ENCODE measurements at places on chromosomes 12 and 14.

GRCh38 chr14:102157346-102157745 lies 17.6 kb downstream of the WDR20 start:
- DNase-seq = no peak

DNA sequence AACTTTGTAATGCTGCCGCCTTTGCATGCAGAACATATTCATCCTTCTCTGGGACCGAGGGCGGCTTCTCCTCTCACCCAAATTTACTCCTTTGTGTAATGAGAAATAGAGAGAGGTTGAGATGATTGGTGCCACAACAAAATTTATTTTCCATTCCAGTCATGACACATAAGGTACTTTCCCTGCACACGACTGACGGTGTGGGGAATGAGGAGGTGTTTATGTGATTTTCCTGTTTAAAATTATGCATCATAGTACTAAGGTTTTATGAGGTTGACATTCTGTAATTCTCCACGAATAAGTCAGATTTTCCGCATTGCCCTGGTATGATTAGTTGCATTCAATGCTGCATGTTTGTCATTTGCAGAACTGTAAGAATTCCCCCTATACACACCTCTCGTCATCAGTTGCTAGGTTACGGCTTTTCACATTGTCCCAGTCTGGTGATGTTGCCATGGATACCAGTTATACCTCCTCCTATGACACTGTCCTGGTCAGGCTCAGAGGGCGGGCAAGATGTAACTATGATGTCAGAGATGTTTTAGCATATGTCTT lies 23.1 kb downstream of the BICDL1 start:
- peak; percentile 9 for DNase-seq

DNA sequence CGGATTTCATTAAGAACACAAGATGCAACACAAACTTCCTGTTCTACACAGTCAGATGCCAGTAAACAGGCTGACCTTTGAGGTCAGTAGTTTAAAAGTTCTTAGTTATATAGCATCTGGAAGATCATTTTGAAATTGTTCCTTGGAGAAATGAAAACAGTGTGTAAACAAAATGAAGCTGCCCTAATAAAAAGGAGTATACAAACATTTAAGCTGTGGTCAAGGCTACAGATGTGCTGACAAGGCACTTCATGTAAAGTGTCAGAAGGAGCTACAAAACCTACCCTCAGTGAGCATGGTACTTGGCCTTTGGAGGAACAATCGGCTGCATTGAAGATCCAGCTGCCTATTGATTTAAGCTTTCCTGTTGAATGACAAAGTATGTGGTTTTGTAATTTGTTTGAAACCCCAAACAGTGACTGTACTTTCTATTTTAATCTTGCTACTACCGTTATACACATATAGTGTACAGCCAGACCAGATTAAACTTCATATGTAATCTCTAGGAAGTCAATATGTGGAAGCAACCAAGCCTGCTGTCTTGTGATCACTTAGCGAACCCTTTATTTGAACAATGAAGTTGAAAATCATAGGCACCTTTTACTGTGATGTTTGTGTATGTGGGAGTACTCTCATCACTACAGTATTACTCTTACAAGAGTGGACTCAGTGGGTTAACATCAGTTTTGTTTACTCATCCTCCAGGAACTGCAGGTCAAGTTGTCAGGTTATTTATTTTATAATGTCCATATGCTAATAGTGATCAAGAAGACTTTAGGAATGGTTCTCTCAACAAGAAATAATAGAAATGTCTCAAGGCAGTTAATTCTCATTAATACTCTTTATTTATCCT lies 13.5 kb downstream of the PTGER2 start:
- DNase-seq = peak; percentile 52

DNA sequence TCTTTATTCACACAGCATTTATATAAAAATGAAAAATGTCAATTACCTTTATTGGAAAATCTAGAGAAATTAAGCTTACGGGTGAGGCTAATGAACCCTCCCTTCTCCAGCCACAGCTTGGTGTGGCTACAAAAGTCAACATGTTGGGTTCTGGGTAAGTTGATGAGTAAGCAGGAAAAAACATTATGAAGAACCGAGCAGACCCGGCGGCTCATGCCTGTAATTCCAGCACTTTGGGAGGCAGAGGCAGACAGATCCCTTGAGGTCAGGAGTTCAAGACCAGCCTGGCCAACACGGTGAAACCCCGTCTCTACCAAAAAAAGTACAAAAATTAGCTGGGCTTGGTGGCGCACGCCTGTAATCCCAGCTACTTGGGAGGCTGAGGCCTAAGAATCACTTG lies 10.9 kb downstream of the NAA25 start:
- DNase-seq = no peak

DNA sequence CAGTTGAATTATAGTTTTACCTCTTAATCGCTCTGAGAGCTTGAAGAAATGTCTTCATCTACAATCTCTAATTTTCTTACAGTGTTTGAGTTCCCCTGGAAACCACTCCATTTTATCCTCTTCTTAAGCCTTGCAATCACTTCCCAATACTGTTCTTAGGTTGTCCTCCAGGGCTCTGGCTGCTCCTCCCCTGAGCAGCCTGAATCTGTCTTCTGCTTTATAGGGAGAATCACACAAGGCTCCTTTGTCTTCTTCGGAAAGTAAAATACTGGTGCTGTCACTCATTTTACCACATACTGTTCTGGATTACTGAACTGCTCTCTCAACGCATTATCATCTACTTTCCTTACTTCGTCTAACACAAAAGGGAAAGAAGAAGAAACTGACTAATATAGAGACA lies 133.7 kb downstream of the MDGA2 start:
- DNase-seq = no peak

- peak; percentile 11 for DNase-seq
Measured at GRCh38 chr12:724194-724855, 28.1 kb upstream of the WNK1 start.

- DNase-seq = no peak
Measured at GRCh38 chr14:23040100-23040499, 1.9 kb upstream of the PSMB11 start.

DNA sequence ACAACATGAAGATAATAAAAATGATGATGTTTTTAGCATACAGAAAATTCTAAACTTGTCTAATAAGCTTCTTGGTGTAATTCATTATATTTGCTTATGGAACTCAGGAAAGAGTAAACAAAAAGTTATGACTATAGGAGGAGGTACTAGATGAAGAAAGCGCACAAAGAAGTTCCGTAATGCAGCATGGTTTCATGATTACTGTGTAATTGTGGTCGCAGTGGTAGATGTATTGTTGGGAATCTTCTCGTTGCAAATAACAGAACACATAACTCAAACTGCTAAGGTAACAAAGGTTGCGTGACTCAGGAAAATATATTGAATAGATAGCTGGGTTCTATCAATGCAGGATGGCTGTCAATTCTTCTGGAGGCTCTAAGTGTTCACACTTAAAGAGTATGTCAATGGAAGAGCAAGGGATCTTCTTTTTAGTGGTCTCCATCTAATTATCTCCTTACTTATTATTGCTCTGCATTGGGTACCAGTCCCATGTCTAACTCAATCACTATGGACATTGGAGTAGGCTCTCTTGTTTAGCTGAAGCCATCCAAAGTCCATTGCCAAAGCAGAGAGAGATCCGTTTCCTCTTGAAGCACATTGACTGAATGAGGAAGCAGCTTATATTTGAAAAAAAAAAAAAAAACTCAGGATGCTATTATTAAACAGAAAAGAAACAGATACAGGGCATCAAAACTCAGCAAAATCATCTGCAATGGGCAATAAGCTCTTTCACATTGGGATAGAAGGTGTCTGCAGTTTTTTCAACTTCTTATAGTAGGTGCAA lies 283.4 kb upstream of the ATP2B1 start:
- DNase-seq = no peak

- peak; percentile 30 for DNase-seq
Measured at GRCh38 chr12:103538397-103538796, 42.6 kb upstream of the C12orf42 start.

GRCh38 chr12:13087766-13088165 lies 15.7 kb downstream of the GSG1 start:
- DNase-seq = no peak

GRCh38 chr12:65761301-65761700 lies 63.0 kb upstream of the HMGA2 start:
- no peak for DNase-seq

DNA sequence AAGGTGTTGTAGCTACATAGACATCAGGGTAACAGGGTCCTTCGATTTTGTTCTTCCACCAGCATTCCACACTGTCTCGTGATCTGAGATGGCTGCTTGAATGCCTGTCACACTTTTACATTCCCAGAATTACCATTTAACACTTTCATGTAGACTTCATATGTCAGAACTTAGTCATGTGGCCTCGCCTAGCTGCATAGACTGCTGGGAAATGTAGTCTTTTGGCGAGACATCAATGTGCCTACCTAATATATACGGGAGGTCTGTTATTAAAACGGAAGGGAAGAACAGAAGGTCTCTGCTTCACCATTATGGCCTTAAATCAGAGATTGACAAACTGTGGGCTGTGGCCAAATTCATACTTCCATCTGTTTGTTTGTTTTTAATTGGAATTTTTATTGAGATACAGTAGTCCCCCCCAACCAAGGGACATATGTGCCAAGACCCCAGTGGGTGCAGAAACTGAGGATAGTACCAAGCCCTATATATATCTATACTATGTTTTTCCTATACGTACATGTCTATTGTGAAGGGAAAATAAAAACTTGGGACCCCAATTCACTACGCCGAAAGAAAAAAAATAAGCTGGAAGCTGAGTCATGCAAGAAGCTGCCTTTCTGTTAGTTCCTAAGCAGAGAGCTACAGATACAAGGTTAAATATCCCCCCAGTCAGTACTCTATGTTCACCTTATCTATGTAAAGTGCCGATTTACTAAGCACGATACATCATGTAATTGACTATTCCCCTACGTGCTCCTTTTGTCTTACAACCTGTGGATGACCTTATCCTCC lies 11.3 kb upstream of the HRK start:
- no peak for DNase-seq

DNA sequence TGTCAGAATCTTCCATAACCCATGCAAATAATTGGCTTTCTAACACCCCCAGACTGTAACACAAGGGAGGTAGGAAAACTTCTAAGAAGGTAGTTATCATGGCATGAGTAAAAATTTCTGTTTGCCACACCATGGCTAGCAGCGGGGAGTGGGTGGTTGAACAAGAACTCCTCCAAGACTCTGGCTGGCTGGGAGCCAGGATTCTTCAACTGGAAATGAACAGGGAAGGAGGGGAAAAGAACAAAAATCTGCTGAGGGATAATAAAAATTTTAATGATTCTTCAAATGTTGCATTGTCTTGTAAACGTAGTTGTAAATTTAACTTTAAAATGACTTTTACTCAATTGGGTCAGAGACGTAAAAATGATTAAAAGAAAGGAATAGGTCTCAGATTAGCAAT lies 78.9 kb downstream of the AKAP6 start:
- no peak for DNase-seq

DNA sequence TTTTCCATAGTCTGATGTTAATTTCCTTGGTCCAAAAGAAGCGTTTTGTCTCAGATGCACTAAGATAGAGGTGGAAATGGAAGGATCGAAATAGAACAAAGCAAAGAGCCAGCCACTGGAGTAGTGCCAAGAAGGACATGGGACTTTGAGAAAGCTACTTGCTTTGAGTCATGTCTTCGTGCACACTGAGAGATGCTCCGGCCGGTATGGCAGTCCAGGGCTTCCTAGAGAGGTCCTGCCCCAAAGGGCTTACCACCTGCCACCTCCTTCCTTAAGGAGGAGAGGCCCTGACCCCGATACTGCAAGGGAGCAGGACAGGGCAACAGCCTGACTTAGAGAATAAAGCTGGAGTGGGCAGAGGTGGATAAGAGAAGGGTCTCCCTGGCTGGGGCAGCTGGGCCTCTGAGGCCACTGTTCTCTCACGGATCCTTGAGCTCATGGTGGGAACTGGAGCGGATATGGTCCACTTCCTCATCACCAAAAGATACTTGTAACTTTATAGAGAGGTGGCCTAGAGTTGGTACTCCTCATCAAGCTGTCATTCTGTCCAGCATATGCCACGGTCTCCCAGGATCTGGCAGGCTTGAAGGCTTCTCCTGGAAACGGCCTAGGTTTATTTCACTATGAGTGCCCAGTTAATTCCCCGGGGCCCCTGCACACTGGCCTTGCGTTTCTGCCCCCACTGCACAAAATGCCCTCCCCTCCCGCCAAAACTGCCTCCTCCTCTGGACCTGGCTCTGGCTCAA lies 57.4 kb downstream of the FOXN3 start:
- no peak for DNase-seq

DNA sequence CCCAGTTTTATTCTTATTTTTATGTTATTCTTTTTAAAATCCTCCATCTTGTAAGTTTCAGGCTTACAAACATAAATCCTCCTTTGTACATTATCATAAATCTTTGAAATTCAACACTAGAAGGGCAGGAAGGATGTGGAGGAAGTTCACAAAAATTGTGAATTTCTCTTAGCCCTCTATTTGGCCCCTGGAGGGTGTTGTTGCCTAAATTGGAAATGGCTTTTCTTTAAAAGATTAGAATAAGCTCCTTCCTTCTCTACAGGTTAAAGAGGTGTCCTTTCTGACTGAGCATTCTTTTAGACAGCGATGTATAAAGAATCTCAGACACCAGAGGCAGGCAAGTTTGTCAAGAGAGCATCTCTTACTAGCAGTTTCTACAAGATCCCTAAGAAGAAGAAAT lies 391.7 kb upstream of the OR4E1 start:
- DNase-seq = no peak

DNA sequence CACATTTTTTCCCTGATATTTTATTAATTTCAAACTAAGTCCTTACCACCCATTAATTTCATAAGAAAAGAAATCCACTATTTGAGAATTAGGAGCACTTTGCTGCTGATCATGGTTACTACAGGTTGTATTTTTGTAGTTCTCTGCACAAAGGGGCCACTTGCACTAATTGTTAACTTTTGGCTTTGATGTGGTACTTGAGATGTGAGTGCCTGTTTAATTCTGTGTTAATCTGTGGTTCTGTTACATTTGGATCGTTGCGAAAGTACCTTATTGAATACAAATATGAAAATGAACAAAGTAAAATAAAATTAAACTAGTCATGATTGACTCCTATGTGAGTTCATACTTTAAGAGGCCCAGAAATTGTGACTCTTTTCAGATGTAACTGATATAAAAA lies 374.9 kb upstream of the RGS6 start:
- DNase-seq = no peak

- DNase-seq = no peak
Measured at GRCh38 chr12:56469007-56469930, 891 bp downstream of the SPRYD4 start.

GRCh38 chr14:77469067-77469505 lies 11.2 kb downstream of the AHSA1 start:
- DNase-seq = no peak

GRCh38 chr12:26935636-26936378 lies 2.0 kb downstream of the INTS13 start:
- DNase-seq = no peak

- no peak for DNase-seq
Measured at GRCh38 chr14:26261368-26262122, 336.3 kb downstream of the NOVA1 start.

GRCh38 chr12:127823801-127824200 lies 443.2 kb upstream of the TMEM132C start:
- DNase-seq = no peak

GRCh38 chr14:61335671-61336275 lies 14.4 kb downstream of the PRKCH start:
- DNase-seq = no peak

GRCh38 chr12:52087961-52088820 lies 8.7 kb downstream of the SMIM41 start:
- no peak for DNase-seq
